ENCODE measurements at places on chromosomes 5 and 9.
A peak's percentile ranks its signal among the peaks of the same experiment; 100 is the strongest.

GRCh38 chr5:107508097-107508496 lies 162.6 kb downstream of the EFNA5 start:
- DNase-seq = no peak

GRCh38 chr5:108521841-108522506 lies 140.1 kb upstream of the FBXL17 start:
- no peak for DNase-seq

GRCh38 chr5:16791036-16791705 lies 144.9 kb downstream of the MYO10 start:
- DNase-seq = no peak

- no peak for DNase-seq
Observed at GRCh38 chr5:145945620-145946111, 9.3 kb downstream of the SH3RF2 start.

- no peak for DNase-seq
Observed at GRCh38 chr5:163342306-163342705, 95.1 kb upstream of the CCNG1 start.

GRCh38 chr5:61162832-61163567 lies 732 bp upstream of the SMIM15 start:
- DNase-seq = no peak

DNA sequence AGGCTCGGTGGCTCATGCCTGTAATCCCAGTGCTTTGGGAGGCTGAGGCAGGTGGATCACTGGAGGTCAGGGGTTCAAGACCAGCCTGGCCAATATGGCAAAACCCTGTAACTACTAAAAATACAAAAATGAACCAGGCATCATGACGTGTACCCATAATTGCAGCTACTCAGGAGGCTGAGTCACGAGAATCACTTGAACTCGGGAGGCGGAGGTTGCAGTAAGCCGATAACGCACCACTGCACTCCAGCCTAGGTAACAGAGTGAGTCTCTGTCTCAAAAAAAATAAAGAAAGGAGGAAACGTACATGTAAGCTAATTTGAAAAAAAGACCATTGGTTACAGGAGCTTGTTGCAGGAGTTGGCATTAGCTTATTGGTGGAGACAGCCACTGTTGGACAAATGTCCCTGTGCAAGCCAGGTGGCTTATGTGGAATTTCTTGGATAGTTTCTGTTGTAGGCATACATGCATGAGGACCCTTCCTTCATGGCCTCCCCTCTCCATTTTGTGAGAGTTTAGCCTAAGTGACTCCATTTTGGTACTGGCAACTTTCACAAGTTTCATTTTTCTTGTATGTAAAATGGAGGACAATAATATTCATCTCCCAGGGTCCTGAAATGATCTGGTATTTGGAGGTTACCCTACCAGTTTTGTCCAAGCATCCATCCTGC lies 16.8 kb upstream of the RAB14 start:
- no peak for DNase-seq

GRCh38 chr9:78248635-78249034 lies 12.8 kb downstream of the CEP78 start:
- DNase-seq = no peak

DNA sequence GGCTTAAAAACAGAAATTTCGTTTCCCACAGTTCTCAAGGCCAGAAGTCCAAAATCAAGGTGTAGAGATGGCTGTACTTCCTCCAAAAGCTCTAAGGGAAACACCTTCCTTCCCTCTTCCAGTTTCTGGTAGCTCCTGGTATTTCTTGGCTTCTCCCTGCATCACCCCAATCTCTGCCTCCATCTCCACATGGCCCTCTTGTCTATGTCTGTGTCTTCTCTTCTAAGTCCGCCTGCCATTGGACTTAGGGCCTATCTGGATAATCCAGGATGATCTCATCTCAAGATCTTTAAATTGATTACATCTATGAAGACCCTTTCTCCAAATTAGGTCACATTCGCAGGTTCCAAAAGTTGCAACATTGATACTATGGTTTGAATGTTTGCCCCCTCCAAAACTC lies 105.6 kb downstream of the ATPSCKMT start:
- DNase-seq = no peak

GRCh38 chr9:134858051-134858841 lies 22.4 kb upstream of the FCN2 start:
- peak; percentile 66 for DNase-seq

DNA sequence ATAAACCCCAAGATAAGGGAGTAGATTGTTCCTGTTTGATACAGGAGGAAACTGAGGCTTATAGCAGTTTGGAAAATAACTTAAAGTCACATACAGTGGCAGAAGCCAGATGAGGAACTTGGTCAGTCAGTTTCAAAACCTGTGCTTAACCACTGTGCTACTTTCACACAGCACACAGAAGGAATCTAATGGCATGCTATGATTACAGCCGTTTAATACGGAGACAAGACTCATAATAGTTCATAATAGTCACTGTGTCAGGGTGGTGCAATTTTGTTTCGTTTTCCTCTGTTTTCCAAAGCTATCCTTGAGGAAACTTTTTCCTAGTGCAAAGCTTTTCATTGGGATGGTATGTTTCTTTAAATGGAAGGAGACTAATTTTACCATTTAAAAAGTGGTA lies 112.3 kb downstream of the GCNT1 start:
- DNase-seq = peak; percentile 24

- DNase-seq = no peak
Observed at GRCh38 chr5:74679966-74680365, 5.1 kb upstream of the HEXB start.

DNA sequence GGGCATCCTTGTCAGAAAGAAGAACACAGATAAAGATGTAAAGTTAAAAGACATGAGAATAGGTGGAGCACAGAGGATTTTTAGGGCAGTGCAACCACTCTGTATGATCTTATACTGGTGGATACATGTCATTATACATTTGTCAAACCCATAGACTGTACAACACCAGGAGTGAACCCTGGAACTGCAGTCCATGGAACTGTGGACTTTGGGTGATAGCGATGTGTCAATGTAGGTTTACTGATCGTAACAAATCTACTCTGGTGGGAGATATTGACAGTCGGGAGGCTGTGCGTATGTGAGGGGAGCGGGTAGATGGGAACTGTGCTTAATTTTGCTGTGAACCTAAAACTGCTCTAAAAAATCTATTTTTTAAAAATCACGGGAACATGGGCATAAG lies 60.6 kb downstream of the MROH2B start:
- DNase-seq = no peak

DNA sequence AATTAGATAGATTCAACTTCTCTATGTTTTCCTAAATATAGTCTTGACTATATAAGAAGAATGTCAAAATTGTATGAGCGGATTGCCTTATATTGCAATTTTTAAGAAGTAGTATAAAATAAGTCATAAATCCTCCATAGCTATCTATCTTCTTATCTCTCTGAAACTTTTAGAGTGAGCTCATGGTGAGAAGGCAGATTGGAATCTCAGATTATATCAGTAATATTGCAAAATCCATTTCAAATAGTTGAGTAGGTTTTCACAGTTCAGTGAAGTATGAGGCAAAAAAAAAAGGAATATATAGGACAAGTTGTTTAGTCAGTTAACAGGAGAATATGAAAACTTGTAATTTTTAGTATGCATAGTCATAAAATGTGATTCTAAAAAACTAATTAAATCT lies 156.4 kb downstream of the FAM174A start:
- no peak for DNase-seq

- no peak for DNase-seq
Observed at GRCh38 chr5:149961957-149962409, 1.4 kb downstream of the SLC26A2 start.

DNA sequence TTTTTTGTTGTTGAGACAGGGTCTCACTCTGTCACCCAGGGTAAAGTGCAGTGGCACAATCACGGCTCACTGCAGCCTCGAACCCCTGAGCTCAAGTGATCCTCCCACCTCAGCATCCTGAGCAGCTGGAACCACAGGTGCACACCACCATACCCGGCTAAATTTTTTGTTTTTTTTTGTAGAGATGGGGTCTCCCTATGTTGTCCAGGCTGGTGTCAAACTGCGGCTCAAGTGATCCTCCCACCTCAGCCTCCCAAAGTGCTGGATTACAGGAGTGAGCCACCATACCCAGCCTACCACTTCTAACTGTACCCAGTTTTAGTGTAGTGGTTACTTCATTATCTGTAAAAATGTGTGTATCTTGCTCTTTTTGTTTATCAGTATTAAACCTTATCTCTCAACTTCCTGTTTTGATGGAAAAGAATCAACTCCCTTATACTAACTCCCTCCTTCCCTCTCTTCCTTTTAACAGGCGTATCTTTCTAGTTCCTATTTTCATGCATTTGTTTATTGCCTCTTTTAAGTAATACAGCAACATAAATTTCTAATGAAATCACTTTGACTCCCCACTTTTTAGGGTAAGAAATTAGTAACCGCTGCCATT lies 33.1 kb downstream of the GRAMD2B start:
- no peak for DNase-seq

DNA sequence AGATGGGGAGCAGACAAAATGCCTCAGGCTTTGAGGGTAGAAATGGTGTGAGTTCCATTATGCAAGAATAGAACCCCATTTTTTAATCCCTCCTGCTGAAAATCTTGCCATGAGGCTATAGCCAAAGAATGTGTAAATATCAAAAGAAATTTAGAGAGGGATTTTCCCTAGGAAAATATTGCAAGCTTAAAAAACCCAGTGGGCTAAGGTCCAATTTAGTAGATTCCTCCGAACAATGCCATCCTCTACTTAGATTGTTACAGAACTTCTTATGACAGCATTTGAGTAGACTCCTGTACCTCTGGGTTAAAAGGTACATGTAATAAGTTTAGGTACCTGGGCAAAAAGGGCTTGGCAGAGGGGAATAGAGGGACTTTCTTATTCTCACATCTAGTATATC lies 138.4 kb downstream of the GHR start:
- DNase-seq = no peak

DNA sequence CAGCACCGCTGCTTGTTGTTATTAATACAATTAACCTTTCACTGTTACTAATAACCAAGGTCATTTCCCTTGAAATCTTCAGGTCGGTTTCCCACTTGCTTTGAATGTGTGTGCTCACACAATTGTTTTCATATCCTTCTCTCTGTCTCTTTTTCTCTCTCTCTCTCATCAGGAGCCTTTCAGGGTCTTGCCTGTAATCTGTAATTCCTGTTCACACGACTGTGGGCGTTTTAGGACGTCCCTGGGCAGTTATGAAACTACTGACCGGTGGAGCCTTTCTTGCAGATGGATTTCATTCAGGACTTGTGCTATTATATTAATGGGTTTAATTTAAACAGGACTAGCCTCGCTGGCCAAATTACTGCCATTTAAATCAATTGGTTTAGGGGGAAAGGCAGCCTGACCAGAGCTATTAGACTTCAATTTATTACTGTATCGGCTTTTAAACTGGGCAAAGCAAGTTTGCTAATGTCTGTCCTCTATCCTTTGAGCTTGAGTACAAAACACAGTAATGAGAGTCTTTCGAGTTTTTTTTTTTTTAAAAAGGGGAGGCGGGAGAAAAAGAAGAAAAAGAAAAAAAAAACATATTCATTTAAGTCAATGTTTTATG lies 316.0 kb upstream of the TLE4 start:
- no peak for DNase-seq

DNA sequence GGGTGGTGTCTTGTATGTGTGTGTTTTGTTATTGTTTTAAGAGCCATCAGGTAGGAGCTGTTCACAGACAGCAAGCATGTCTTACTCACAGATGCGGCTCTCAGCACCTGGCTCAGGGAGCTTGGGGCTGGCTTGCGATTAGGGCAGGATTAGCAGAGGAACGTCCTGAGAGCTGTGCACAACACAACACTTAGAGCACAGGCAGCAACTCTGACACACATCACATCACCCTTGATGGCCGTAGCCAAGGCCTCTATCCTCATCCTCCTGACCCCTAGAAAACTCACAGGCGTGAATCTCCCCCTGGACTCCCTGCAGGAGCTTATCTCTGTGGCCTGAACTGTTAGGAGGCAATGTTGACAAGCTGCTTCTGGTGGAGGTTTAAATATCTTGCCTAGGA lies 7.1 kb upstream of the IL17B start:
- no peak for DNase-seq

DNA sequence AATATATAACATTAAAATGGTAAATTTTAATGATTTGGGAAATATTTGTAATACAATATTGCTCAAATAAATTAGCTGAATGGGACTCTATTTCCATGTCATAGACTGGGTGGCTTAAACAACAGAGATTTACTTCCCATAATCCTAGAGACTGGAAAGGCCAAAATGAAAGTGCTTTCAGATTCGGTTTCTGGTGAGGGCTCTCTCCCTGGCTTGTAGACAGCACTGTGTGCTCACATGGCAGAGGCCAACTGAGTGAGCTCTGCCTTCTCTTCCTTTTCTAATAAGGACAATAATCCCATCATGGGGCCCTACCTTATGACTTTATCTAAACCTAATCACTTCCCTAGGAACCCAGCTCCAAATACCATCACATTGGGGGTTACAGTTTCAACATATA lies 196.2 kb downstream of the MARCHF11 start:
- no peak for DNase-seq

DNA sequence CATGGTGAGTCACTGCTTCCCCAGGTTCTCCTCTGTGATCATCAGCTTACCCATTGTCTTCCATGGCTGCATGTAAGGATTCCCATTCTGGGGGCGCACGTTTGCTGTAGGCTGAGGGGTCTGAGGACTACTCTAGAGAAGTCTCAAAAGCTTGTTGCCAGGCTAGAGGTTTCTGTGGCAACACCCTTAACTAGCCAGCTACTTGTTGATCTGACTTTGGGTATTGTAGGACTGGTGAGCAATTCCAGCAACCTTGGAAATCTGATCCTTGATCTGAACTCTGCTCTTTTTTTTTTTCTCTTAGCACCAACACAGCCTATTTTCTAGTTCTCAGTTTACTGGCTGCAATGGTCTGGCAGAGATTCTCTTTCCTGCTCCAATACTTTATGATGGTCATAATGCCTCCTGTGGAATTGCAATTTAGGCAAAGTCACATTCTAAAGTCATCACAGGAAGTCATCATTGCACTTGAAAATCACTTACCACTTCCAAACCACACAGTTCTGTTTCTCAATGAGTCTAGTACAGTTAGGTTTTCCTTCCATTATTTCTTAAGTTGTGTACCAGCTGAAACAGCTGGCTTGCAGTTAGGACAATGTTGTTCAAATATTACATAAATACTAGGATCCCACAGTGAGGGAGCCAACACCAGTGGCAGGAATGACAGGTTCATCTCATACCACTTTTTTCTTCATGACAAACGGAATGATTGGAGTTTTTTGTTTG lies 110.3 kb downstream of the SLC12A2 start:
- DNase-seq = no peak

GRCh38 chr5:54457094-54457862 lies 1.8 kb downstream of the HSPB3 start:
- DNase-seq = no peak

DNA sequence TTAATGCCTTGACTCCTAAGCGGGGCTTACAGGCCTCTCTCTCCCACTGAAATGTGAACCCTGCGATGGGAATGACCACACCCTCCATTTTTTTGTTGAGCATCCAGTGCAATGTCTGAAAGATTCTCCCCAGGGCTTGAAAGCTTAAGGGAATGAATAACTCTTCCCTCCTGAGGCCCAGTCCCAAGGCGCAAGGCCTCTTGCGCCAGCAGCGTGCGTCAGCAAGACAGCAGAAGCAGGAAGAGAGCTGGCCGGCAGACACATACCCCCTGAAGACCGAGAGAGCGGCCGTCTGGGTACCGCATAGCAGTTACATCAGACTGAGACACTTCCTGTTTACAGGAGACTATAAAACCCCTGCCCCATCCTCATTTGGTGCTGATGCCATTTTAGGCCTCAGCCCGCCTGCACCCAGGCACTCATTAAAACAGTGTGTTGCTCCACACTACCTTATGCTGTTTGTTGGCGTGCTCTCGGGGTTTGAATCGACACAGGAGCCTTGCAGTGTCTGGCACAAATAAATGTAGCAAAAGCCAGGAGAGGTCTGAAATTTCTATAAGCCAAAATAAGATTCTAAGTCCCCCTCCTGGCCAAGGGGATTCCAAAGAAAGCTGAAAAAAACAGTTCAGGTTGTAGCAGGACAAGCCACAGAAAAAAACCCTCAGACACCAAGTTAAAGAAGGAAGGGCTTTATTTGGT lies 62.3 kb downstream of the GDNF start:
- DNase-seq = no peak

Data from stimulated activated naive B cell treated with anti-CD40 and anti-IgM and Interleukin-4, amounts not matched to agents 10 μg/mL and 1 μg/mL and 100 μg/mL, for 72 hours (primary cell).